ENCODE measurements at places on chromosomes 1 and 21.

GRCh38 chr1:209513226-209513625 is 70.3 kb upstream of the CAMK1G start:
- no peak for DNase-seq

GRCh38 chr1:92362970-92363369 is 64.1 kb downstream of the RPAP2 start:
- DNase-seq = no peak

DNA sequence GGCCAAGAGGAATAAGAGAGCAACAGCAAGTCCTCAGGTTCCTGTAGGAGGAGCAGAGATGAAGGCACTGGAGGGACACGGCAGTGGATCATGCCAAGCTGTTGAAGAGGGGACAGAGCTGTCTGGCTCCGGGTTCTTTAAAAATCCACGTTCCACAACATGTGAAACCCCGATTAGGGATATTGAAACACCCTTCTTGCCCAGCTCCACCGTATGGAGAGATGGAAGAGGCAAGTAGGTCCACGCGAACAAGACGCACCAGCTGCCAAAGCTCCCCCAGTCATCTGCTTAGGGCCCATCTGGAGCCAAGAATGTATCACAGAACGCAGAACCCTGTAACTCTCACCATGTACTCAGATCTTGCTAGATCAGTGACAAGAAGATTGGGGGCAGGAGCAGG is 3.9 kb downstream of the C1orf198 start:
- DNase-seq = no peak

DNA sequence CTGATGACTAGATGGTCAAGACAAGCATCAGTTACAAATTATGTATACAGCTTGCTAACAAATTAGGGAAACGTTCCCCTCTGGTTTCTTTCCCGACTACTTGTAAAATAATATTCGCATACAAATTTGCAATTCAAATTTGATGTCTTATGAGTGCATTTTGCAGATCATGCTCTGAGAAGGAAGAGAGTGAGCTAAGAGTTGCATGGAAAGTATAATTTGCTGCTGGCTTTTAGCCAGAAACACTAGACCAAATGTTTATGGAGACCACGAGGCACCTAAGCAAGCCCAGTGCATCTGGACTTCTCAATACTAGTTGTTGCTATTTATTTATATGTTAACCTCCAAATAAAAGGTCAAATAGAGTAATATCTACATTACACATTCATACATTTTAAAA is 216.0 kb downstream of the SMYD3 start:
- no peak for DNase-seq

DNA sequence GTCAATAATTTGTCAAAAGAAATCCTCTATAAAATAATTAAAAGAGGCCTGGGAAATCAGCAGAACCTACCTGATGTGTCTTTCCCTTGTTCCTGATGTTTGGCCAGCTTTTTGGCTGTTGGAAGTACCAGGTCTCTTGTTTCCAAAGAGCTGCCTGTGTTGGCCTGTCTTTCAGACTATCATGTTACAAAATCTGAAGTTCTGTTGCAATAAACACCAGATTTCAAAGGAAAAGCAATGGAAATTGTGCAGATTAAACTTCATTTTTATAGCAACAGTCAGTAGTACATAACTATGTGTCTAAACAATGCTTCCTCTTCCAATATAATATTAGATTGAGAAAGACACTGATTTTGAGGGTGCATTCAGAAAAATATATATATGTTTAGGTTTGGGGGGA is 647.2 kb upstream of the CXADR start:
- DNase-seq = no peak

GRCh38 chr1:63675420-63675931 is 82.3 kb downstream of the PGM1 start:
- DNase-seq = no peak

- no peak for DNase-seq
Observed at GRCh38 chr1:24594328-24594598, 38.4 kb downstream of the NCMAP start.

GRCh38 chr1:225737866-225738265 is 39.8 kb upstream of the SRP9 start:
- DNase-seq = no peak

DNA sequence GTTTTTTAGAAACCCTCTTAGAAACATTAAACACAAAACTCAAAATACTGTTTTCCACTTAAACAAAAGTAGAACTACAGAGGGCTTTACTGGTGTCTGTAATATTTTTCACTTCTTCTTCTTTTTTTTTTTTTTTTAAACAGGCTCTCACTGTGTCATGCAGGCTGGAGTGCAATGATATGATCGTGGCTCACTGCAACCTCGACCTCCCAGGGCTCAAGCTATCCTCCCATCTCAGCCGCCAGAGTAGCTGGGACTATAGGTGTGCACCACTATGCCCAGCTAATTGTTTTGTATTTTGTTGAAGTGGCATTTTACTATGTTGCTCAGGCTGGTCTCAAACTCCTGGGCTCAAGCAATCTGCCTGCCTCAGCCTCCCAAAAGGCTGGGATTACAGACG is 194.8 kb downstream of the DAB1 start:
- DNase-seq = no peak

GRCh38 chr1:210250998-210251679 is 18.5 kb downstream of the SERTAD4 start:
- DNase-seq = no peak

GRCh38 chr1:94831641-94832040 is 11.5 kb downstream of the SLC44A3 start:
- no peak for DNase-seq

- DNase-seq = no peak
Observed at GRCh38 chr1:50458507-50458906, 35.3 kb upstream of the DMRTA2 start.

- DNase-seq = no peak
Observed at GRCh38 chr1:91725618-91725988, 160.3 kb downstream of the TGFBR3 start.

GRCh38 chr1:15684468-15685291 is 560 bp downstream of the PLEKHM2 start:
- no peak for DNase-seq

GRCh38 chr1:10961300-10961833 is 51.1 kb upstream of the TARDBP start:
- no peak for DNase-seq

DNA sequence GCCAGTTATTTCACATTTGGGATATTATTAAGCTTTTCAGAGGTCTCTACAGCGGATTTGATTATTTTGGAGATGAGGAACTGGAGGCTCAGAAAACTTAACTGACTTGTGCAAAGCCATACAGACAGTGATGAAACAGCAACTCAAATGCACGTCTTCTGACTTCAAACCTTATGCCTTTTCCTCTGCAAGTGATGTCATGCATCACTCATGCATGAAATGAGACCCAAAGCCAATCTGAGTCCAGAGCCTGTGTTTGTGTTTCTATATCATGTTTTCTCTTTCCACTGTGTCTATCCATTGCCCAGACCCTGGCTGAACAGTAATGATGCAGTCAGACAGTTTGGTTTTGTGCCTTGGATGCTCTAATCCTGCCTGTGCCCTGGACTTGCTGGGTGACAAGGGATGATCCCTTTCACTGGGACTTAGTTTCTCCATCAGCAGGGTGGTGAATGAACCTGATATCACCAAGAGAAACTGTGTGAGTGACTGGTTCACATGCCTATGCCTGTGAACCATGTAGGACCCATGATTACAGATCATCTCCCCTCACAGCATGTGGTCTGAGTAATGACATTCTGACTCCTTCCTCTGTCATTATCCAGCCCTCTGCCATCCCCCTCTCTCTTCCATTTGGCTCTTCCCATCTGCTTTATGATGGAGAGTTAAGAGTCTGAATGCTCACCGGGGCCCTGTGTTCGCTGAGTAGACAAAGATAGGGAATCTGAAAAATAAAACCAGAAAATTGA is 33.4 kb downstream of the SLAMF6 start:
- DNase-seq = no peak

DNA sequence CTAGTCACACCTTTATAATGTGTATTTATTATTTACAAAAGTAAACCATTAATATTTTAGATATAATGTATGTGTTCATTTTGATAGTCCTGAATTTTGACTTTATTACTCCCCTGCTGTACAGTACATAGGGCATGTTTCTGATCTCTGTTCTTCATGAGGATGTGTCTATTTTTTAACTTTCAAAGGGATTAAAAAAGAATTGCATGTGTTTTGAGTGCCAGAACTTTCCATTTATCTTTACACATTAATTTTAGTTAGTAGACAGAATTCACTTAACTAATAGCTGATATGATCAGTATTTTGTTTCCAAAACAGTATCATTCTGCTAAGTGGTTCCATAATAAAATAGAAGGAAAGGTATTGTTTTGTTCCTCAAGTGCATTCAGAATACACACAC is 3.1 kb downstream of the PBX1 start:
- DNase-seq = no peak

GRCh38 chr1:39638965-39639304 is 508 bp downstream of the HEYL start:
- DNase-seq = no peak

- no peak for DNase-seq
Observed at GRCh38 chr21:42491328-42491727, 4.7 kb downstream of the RSPH1 start.

GRCh38 chr1:32200226-32201010 is at the start of gene CCDC28B:
Gene CCDC28B (plus strand): TSS chr1:32200595. CDS start chr1:32201936, 1,341 bp downstream.
- no peak for DNase-seq

DNA sequence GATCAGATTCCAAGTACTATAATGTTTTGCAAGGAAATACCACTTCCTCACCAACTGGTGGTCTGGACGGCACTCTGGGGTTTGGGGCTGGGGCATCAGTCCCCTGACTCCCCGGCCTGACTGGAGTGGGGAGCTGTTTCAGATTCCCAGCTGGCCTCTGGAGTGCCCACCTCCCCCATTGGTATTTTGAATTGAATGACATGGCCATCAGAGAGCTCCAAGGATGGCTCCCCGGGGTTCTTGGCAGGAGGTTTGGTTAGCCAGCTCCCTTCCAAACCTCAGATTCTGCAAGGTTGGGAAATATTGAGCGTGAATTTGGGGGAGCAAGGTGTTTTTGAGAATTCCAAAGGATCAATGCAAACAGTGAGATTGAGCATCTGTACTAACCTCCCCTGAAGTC is 2.2 kb upstream of the INAVA start:
- DNase-seq = no peak

- DNase-seq = no peak
Observed at GRCh38 chr1:158422212-158422611, 3.8 kb downstream of the OR10K2 start.

DNA sequence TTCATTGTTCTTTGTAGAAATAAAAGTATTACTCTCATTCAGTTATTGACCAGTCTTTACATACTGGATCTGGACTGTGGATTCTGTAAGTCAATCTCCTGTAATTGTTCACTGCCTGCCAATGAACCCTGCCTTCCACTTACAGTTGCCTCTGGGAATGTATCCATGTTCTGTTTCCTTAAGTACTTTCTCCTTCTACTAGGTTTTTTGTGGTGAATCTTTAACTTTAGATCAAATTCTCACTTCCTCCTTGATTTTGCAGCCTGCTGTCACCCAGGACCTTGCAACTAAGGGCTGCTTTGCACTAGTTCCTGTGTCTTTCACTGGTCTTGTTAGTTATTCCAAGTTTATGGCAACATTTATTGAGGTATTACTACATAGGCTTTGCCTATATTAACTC is 28.2 kb upstream of the ANKRD13C start:
- DNase-seq = no peak

DNA sequence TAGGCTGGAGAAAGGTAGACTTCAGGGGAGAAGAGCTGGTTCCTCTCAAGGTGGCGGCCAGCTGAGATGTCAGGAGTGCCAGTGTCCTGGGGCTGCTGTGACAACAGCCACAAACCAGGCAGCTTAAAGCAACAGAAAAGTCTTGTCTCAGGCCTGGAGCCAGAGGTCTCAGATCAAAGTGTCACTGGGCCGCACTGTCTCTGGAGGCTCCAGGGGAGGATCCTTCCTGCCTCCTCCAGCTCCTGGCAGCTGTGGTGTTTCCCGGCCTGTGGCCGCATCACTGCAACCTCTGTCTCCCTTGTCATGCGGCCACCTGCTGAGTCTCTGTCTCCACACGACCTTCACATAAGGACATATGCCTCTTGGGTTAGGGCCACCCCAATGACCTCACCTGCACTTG is 24.4 kb upstream of the TSPEAR start:
- DNase-seq = no peak

GRCh38 chr1:21217812-21218596 is 41.3 kb upstream of the EIF4G3 start:
- DNase-seq = no peak

GRCh38 chr1:151175863-151176262 is at the start of gene TMOD4:
Gene TMOD4 (minus strand): TSS chr1:151175981. CDS start chr1:151174875, 1,106 bp downstream.
- no peak for DNase-seq

DNA sequence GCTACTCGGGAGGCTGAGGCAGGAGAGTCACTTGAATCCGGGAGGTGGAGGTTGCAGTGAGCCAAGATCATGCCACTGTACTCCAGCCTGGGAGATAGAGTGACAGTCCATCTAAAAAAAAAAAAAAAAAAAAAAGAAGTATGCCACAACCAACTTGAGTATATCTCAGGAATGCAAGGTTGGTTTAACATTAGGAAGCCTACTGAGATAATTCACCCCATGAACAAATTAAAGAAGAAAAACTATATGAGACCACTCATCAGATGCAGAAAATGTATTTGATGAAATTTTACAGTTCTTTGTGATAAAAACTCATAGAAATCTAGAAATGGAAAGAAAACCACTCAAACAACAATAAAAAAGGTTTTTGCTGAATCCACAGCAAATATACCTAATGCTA is 373.8 kb downstream of the LMO4 start:
- no peak for DNase-seq

GRCh38 chr1:155540000-155540874 is 22.4 kb downstream of the ASH1L start:
- no peak for DNase-seq

GRCh38 chr1:110055493-110056284 is 14.8 kb downstream of the ALX3 start:
- no peak for DNase-seq

DNA sequence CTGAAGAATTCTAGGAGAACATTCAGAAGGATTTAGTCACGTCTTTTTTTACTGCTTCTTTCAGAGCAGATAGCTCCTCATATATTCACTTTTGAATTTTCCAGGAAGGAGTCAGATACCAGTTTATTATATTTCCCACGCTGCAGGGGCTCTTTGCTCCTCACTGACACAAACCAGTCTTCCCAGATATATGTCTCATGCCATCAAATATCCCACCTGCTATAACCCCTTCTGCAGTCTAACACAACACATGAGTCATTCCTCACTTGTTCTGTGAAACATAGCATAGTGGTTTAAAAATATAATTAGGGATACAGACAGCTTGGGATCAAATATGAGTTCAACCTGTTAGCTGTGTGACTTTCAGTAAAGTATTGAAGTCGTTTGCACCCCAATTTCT is 251.7 kb upstream of the DPYD start:
- no peak for DNase-seq

DNA sequence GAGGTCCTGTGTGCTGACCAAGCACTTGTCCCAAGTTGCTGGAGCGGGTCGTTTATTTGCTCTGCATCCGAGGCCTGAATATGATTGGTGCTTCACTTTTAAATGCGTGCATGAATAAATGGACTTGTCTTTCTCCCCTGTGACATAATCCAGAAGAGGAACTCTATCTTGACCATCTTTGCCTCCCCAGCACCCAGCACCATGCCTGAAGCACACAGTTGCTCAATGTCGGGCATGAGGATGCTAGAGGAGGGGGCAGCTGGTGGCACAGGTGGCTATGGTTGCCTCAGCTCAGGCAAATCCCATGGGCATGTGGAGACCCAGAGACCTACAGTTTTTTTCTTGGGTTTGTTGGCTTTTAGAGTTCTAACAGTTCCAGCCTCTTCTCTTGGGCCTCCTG is 142.6 kb downstream of the KAZN start:
- no peak for DNase-seq
